Activated T-cell treated with anti-CD3 and anti-CD28 coated beads, Interleukin-2, amount 50 U/mL, for 72 hours (primary cell): ENCODE measurements at places on chromosomes 2 and 18.
A peak's percentile ranks its signal among the peaks of the same experiment; 100 is the strongest.

- no peak for DNase-seq
Observed at GRCh38 chr18:53025247-53025646, 685.2 kb downstream of the DCC start.

DNA sequence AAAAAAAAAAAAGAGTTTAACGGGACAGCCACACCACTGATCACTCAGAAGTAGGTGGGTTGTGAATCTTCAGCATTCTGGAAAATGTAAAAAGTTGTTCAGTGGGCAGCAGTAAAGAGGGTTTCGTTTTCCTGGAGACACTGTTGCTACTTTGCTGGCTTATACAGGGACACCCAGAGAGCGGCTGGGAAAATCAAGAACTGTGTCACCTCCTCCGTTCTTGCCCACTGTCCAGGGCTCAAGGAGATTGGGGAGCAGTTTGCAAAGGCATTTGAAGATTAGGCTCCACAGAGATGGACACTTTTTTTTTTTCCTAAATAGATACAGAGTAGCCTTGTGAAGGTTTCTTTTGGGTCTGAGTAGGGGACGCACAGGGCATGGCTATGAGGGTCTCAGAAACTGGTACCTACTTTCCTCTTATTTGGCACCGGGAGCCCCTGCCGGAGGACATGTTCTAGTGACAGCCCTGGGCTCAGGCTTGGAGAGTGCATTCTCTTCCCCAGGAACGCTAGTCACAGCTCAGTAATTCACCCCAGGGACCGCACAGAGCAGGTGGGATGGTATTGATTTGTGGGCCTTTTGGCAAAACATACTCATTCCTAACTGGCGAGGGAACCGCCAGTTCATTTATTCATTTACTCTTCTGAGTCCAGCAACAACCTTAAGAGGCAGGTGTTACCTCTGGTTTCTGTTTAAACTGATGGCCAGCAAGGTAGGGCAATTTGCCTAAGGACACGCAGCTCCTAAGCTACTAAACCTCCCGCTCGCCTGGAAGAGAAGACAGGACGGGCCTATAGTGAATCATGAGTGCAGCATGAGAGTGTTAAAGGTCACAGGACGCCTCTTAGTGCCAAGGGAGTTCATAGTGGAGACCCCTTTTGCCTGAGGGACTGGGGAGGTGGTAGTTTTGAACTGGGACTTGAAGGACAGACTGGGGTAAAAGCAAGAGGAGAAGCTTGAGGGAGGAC is 53.1 kb downstream of the HPCAL1 start:
- no peak for DNase-seq

DNA sequence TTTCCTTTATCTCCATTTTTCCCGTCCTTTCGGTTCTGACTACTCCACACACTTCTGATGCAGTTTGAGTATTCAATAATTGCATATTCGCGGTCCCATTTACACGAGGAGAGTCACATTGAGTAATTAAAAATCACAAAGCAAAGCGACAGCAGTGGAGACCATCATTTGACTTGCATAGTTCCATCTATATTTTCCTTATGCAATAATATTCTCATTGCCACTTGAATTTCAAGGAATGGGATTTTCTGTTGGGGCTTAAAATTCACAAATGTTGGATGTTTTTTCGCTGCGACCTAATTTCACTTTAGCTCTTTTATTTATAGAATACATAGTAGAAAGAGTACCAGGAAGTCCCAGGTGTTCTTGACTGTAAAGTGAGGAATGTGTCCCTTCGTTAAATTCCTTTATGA is 186.8 kb downstream of the ZEB2 start:
- DNase-seq, result no peak

DNA sequence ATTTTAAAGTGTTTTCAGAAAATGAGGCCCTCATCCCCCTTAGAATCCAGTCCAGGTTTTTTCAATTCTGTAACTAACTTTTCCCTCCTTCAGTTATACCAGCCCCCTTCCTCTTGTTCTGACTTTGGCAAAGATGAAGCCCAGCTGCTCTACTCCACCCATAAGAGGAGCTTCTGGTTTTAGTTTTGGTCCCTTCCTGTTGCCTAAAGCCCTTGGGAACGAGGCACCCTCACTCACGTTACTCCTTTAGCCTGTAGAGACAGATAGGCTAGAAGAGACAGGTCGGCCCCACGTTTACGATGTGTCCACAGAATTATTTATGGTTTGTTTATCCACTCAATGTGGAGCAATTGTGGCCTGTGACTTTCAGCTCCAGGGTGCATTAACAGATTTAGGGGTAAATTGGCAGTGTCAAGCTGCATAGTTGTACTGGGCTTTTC is 454.2 kb upstream of the TNP1 start:
- DNase-seq, result no peak

- DNase-seq, result no peak
Observed at GRCh38 chr2:44912660-44913059, 28.8 kb upstream of the SIX3 start.

DNA sequence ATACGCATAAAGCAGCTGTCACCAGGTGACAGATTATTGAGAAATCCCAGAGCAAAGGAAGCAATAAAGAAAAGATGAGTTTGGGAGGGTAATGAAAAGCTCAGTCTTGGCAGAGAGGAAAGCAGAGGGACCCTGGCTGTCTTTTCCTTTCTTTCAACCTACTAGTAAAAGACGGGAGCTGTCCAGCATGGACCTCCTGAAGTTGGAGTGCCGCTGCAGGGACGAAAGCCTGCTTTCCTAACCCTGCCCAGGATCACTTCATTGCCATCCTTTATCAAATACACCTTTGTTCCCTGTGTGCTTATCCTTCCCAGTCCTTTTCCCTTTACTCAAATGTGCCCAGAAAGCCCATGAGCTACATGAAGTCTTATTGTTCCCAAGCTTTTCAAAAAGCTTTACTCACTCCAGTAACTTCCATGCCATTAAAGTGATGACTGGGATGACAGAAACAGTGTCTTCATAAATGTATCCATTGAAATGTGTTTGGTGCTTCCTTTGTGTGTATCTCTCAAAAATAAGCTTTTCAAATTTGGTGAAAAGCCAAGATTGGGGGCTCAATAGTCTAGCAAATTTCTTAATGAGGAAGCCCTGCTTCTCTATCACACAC is 3.7 kb upstream of the SPR start:
- peak; percentile 18 for DNase-seq

- no peak for DNase-seq
Observed at GRCh38 chr18:500632-501405, at the start of gene COLEC12. Gene COLEC12 (minus strand): TSS chr18:500701. CDS start chr18:500514, 187 bp downstream.

DNA sequence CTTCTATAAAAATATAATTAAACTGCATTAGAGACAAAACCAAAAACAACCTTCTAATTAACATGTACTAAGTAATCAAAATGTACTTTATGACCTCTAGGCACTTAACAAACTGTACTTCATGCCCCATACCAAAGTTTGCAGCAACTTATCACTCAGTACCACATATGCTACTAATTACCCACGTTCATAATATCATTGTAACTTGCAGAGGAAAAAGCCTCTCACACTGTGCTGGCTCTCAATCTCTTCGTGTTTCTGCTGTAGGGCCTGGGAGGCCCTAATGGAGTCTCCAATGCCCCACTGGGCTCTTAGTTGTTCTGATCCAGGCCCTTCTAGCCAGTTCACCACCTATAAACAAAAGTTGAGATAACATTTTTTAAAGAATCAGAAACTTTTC is 82.1 kb upstream of the CCDC141 start:
- no peak for DNase-seq

- DNase-seq, result no peak
Observed at GRCh38 chr18:80172056-80172455, 63.0 kb downstream of the ADNP2 start.

DNA sequence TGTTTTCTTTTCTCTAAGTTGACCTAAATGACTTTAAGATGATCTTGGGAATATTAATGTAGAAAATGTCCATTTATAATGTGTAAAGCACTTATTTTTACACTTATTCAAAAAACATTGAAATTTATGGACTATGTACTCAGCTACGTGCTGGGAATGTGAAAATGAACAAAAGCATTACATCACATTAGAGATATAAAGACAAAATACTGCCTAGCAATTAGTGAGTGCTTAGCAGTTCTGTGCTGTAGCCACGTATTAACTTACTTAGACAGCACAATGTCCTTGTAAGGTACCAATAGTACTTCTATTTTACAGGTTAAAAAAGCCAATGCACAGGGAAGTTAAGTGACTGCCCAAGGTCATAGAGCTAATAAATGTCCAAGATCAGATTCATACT is 103.8 kb upstream of the TTN start:
- DNase-seq, result no peak

DNA sequence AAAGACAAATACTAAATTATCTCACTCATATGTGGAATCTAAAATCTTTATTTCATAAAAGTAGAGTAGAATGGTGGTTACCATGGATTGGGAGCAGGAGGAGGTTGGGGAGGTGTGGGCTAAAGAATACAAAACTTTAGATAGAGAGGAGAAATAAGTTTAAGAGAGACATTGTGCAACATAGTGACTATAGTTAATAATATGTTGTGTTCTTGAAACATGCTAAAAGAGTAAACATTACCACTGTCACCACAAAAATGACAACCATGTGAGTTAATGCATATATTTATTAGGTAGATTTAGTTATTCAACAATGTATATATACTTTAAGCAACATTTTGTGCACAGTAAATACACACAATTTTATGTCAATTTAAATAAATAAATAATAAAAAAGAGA is 128.5 kb upstream of the COL3A1 start:
- no peak for DNase-seq

DNA sequence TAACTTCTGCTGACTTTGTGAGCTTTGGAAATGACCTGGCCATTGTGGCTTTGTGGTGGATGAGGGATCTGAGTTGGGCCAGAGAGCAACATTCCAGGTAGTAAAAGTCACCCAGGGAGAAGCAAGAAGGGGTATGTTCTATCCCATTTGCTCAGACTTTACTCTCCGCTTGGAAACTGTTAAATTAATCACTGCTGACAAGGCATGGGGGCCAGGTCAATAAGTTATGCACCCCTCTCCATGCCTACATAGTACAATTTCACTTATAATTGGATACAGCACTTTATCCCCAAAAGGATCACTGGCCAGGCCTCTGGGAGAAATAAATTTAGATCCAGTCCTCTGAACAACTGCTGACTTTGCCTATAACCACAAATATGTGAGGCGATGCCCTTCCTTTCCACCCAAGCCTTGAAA is 92.1 kb downstream of the RPRM start:
- no peak for DNase-seq

DNA sequence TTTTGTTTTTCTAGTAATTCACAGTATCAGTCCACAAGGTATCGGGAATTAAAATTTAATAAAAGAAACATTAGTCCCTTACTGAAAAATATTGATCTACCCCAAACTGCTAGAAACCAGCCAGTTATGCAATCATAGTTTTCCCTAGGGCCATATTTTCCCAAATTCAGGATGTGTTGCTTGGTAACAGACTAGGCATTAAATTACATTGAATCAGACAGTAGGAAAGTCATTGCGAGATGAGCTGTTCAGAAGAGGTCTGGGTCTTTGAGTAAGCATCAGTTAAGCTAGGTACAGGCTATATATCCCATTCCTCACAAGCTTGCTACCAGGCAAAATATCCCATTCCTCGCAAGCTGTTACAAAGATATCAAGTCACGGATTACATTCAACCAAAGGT is 123.0 kb upstream of the CCDC150 start:
- DNase-seq, result no peak

- no peak for DNase-seq
Observed at GRCh38 chr2:134411279-134411827, 157.5 kb downstream of the MGAT5 start.

DNA sequence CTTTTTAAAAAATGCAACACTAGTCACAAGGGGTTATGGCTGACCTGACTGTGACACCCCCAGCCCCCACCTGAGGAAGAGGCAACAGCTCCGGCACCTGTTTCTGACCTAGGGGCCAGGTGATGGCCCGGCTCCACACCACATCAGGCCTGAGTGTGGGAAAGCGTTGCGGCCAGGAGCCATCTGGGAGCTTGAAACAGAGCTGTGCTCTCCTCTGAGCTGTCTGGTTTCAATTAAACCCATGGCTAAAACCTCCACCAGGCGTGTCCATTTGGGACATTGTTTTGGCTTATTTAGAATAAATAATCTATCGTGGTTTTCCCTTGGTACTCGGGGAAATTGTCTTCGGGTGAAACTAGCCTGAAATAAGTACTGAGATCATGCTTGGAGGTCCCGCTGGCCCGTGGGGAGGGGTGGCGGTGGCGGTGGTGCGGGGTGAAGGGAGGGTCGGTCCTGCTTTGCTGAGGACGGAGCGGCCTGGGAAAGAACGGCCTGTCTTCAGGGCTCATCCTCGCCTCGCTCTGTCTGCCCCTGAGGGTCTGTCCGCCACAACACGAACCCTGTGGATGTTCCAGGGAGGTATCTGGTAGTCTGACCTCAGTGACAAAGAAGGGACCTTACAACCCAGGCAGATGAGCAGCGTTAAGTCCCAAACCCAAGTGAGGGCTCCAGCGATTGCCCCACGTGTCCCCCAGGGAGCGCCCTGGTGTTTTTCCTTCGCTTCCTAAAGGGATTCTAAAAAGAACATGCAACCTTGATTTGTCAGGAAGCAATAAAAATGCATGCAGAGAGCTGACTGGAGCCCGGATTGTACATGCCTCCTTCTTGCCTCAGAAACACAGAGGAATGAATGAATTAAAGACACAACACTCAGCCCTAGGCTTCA is 58.7 kb downstream of the IL1RL2 start:
- DNase-seq, result no peak

DNA sequence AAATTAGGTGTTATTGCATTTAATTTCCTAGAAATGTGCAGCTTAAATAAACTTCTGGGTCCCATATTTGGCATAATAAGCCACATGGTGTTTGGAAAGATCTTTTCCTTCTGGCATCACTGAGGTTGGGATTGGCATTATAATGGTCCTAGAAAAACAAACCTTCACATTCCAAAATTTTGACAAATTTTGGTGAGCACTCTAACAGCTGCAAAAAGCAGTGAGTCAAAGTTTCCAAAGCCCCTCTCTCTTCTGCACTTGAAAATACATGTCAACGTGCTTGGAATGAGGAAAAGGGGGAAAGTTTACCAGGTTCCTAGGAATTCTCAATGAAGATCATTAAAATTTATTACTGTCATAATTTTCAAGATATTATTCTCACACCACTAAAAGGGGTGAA is 77.8 kb upstream of the STK17B start:
- DNase-seq, result no peak

DNA sequence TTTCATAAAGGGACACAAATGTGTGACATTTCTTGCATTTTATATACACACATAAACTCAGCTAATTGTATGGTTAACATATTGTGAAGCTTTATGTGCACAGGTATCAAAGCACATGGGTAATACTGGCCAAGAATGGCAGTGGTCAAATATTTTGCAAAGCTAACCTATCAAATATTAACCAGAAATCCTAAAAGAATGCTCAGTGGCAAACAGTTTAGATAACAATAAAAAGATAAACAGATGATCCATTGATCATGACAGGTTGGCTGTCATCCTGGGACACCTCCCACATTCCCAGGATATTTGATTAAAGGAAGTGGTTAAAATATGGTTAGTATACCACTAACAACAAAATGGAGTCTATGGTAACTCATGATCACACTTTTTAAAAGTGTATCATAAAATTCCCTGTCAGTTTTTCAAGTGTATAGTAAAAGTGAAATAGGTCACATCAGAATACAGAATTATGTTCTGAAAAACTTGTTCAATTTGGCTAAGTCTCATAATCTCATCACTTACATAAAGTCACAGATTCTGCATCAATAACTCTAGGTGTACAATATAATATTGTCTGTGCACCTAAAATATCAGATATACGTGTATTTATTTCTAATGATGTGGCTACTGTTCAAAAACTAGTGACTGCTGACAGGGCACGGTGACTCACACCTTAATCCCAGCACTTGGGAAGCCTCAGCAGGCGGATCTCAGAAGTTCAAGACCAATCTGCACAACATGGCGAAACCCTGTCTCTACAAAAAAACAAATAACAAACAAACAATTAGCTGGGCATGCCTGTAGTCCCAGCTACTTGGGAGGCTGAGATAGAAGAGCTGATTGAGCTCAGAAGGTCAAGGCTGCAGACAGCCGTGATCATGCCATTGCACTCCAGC is 48.9 kb downstream of the CDH2 start:
- no peak for DNase-seq
